ENCODE measurements at places on chromosomes 6 and 20.

- no peak for DNase-seq
Measured at GRCh38 chr6:49327005-49327404, 136.0 kb downstream of the MMUT start.

DNA sequence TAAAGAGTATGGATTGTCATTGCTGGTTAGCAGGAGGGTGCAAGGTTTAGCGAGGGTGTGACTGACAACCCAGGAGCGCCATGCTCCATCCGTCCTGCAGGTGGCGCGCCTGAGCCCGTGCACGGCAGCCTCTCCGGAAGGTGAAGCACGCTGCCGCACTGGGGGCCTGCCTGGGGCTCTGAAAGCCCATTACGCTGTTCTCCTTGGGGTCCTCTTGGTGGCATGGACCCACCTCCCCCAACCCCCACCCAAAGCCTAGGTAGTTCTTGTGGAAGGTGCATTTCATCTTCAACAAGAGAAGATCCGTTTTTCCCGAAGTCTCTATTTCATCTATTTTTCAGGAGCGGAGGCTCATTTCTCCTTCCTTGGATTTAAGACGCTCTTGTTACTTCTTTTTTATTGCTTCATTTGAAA lies 197.4 kb upstream of the KCNG1 start:
- DNase-seq, result no peak

DNA sequence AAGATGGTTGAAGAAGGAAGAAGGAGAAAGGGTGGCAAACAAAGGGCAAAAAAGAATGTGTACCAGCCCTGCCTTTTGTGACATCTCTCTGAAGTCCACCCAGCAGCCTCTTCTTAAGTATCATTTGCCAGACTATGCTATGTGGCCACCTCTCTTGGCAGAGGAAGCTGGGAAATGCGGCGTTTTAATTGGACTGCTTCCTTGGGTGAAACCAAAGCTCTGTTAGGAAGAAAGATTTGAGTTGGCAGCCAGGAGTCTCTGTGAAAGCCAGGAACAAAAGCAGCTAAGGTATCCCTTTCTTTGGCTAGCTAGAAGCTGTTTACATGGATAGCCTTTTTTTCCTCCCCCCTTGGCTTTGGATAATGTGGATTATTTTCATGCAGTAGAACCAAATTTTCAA lies 67.5 kb upstream of the GTSF1L start:
- DNase-seq, result no peak

- DNase-seq, result no peak
Measured at GRCh38 chr20:58577139-58577806, 62.1 kb upstream of the APCDD1L start.

DNA sequence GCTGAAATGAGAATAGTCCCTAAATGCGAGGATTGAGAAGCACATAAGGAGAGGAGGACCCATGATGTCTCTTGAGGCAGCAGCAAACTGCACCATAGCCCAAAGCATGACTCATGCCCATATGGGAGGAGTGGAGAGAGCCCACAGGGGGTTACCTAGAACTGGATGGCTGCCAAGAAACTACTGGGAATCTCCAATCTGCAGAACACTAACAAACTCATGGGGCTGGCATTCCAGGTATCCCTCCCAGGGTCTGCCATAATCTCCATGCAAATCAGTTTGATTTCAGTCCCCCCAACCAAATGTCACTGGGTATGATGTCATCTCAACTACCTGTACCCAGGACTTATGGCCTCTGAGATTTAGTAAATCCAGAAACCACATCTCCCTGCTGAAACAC lies 410.5 kb downstream of the PTPRT start:
- DNase-seq, result no peak

DNA sequence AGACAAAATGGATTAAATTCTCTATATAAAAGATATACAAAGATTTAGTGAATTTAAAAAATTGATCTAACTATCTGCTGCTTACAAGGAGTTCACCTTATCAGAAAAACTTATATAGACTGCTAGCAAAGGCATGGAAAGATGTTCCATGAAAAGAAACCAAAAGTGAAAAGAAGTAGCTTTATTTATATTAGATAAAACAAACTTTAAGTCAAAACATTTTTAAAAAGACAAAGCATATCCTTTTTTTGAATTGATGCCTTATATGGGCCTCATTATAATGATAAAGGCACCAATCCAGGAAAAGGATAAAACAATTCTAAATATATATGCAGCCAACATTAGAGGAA lies 334.2 kb downstream of the MEI4 start:
- DNase-seq, result no peak

Data from AG10803 (cell line).